Brain microvascular endothelial cell (primary cell): ENCODE measurements at places on chromosomes 1 and 21.

DNA sequence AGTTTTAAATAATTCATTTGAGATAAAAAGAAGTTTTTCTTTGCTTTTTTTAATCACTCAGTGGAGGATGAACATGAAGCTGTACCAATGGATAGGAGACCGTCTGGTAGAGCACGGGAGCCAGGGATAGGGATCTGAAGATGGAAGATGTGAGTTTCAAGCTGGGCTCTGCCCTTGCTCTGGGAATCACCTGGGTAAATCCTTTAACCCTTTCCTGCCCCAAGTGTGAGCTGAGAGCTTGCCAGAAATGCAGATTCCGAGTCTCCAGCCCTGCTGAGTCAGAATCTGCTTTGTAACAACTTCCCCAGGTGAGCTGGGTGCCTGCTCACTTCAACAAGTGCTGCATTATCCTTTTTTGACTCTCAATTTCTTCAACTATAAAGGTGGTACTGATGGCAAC is 44.1 kb downstream of the ERG start:
- DNase-seq, result no peak

DNA sequence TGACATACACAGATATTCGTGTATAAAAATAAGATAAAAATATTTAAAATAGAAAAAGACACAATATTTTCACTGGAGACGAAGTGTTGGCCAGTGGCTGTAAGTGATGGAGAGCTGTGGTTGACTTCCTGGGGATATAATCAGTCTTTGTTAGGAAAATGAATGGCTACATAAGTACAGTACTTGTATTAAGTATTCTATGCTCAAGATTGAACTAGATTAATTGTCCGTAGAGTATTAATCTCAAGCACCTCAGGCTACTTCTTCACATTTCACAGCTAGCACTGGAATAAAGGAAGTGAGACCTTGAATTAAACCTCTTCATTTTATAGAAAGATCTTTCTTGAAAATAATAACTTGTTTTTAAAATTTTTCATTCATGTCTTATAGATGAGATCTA is 39.0 kb upstream of the RGS5 start:
- DNase-seq, result no peak

DNA sequence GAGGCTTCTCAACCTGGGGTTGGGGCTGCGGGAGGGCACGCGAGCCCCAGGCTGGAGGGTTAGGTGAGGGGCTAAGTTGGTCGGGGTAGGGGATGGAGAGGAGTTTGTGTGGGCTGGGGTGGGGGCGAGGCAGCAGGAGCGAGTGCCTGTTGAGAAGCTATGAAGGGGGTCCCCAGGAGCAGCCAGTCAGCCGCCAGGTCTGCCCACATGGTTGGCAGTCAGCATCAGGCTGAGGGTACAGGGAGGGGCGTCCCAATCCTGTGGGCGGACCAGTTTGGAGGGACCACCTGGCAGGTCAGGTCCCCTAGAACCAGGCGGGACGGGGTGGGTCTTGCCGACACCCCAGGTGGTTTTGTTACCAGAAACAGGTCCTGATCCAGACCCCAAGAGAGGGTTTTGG is 400 bp upstream of the TRIM17 start:
- DNase-seq, result no peak

GRCh38 chr1:65471861-65472332 is 51.4 kb downstream of the LEPR start:
- no peak for DNase-seq

GRCh38 chr1:177278626-177279390 is 108.0 kb downstream of the BRINP2 start:
- DNase-seq, result peak; percentile 28

- DNase-seq, result no peak
Observed at GRCh38 chr1:217332431-217333065, 298.3 kb downstream of the GPATCH2 start.

DNA sequence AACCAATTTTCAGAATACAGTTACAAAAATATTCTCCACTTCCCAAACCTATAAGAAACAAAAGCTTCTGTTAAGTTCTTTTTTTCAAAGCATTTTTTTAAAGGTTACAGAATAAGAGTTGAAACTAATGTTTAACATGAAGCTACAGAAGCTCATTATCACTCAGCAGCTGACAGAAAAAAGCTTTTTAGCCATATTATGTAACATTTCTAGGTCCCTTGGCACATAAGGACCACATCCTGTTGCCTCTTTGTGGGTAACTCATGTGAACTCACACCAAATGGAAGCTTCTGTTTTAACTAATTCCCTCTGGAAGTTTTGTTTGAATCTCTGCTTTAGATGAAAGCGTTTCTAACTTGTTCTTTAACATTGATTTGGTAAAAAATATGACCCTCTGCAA is 242.5 kb upstream of the TMPRSS15 start:
- DNase-seq, result no peak

- DNase-seq, result no peak
Observed at GRCh38 chr1:32334864-32335534, 1.0 kb downstream of the MARCKSL1 start.

GRCh38 chr1:195763146-195763906 is 844.9 kb downstream of the KCNT2 start:
- no peak for DNase-seq

- no peak for DNase-seq
Observed at GRCh38 chr1:119882132-119883049, 13.9 kb downstream of the ADAM30 start.

- peak; percentile 76 for DNase-seq
Observed at GRCh38 chr1:78651241-78651640, 1.6 kb downstream of the IFI44 start.

GRCh38 chr1:168419736-168420135 is 124.1 kb downstream of the XCL2 start:
- no peak for DNase-seq

- no peak for DNase-seq
Observed at GRCh38 chr1:93414749-93415148, 33.2 kb upstream of the FNBP1L start.

DNA sequence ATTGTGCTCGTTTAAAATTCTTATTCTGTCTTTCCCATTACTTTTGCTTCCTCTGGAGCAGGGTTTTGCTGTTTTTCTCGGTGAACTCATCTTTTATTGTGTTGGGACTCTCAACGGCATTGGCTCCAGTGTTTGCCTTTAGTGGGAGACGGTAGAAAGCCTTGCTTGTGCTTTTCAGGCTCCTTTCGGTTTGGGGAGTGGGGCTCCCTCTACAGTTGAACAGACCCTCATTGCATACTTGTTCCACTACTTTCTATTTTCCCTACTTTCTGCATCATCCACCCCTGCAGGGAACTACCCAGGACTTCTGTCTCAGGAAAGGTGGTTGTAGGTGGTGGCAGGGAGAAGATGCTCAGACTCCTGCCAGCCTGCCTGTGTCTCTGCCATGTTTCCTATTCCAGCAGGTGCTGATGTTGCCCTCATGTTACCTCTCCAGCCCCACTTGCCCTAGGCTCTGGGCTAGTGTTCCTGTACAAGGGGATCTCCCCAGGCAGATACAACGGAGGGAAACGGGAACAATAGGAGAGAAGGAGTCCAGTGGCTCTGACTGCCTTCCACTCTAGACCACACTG is 68.5 kb upstream of the ZBTB18 start:
- DNase-seq, result no peak

DNA sequence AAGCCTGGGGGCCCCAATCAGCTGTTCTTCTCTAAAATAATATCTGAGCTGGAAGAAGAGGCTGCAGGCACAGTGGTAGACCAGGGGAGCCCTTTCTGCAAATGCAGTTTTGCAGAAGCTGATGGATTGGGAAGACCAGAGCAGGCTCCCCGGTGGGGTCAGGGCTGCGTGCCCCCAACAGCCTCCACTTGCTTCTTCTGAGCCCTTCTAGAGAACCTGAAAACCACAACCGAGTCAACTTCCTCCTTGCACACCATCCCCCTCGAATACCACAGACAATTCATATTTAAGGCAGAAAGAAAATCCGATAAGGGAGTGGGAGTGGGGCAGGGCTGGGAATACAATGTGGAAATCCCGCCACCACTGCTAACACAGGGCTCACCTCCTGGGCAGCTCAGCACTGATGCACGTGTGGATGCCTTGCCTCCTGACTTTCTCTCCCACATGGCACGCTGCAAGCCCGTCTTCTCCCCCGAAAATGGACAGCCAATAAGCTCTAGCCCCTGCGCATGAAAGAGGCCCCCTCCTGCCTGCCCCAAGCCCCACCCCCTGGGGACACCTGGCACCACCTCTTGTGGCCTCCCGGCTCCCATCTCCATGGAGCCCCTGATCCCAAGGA is 25.4 kb upstream of the ALDH4A1 start:
- DNase-seq, result no peak

DNA sequence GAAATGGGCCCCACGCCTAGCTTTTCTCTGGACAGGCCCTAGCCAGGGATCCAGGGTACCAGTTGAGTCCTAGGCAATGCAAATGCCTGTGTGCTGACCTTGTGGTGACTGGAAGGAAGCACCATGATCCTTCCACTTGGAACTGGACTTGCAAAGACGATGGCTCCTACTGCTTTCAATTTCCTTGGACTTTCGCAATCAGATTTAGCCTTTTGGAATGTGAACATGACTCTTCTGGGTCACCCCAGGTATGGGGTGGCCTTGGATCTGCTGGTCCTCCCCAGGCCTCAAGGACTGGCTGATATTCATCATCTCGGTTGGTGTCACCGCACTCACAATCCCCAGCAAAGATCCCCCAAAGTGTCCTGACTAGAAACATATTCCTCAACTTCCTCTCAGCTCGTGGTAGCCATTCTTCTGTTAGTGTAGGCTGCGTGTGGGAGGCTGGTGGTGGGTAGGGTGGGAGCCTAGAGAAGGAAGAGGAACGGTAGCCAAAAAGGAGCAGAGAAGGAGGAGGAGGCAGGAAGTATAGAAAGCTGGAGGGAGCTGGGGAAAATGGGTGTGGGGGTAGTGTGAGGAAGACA is 130.5 kb downstream of the PPIAL4G start:
- DNase-seq, result no peak

DNA sequence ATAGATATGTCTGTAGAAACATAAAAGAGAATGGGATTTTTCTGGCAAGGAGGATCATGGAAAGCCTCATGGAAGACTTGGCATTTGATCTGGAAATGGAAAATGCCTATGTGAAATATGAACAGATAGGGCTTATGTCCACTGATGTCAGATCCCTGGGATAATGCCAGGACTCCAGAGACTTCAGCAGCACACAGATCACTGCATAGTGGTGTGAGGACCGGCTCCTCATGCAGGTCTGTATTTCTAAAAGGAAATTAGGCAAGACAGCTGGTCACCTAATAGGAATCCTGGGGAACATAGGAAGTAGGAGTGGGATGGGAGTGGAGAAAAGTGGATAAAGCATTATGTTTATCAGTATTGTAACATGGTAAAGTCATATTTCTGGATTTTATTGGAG is 56.8 kb upstream of the IPO9 start:
- DNase-seq, result peak; percentile 57

DNA sequence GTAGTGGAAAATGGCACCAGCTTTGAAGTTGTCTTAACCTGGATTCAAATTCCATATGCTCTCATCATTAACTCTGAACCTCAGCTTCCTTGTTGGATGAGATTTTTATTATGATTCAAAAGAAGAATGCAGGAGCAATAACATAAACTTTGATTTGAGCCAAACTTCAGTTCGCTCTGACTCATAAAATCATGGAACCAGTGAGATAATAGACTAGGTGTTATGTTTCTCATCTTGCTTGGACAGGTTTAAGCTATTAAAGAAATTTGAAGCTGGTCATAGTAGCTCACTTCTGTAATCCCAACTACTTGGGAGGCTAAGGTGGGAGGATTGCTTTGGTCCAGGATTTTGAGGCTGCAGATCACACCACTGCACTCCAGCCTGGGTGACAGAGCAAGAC is 172.8 kb downstream of the CLEC20A start:
- no peak for DNase-seq

DNA sequence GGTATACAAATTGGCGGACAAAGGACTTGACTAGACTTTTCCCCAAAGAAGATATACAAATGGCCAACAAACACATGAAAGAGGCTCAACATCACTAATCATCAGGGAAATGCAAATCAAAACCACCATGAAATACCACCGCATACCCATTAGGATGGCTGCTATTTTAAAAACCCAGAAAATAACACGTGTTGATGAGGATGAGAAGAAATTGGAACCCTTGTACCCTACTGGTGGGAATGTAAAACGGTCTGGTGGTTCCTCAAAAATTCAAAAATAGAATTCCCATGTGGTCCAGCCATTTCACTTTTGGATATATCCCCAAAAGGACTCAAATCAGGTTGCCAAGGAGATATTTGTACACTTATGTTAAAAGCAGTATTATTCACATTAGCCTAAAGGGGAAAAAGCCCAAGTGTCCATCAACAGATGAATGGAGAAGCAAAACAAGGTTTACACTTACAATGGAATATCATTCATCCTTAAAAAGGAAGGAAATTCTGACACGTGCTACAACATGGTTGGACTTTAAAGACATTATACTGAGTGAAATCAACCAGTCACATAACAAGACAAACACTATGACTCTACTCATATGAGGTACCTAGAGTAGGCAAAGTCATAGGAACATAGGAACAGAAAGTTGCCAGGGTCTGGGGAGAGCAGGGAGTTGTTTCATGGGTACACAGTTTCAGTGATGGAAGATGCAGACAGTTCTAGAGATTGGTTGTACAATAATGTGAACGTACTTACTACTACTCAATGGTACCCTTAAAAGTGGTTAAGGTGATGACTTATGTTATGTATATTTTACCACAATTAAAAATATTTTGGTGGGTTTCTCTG is 17.0 kb downstream of the CD34 start:
- DNase-seq, result no peak

DNA sequence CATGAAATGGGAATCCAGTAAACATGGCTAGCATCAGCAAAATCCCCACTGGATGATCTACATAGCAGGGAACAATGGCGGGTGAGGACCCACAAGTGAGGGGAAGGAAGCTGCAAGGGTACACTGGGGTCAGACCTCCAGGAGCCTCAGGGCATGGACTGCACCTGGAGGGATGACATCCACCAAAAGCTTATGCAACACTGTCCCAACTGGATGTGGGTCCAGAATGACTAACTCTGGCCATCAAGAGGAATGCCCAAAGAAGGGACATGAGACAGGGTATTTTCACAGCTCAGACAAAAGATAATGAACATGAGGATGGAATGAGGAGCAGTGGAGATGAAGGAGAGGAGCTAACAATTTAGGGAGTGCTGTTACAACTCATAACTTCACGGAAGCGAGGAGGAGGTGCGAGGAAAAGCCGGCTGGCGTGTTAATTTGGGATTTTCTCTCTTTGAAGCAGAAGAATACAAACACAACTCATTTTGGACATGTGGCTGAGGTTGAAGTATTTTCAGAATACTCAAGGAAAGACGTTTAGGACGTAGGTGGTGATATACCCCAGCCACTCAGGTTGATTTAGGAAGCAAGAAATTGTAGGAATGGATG is 5.7 kb downstream of the HLCS start:
- DNase-seq, result no peak

- DNase-seq, result no peak
Observed at GRCh38 chr1:186811892-186812291, 16.9 kb upstream of the PLA2G4A start.

GRCh38 chr1:119550381-119550780 is 43.4 kb downstream of the HSD3B1 start:
- no peak for DNase-seq
